ENCODE measurements at places on chromosomes 16 and 17.

DNA sequence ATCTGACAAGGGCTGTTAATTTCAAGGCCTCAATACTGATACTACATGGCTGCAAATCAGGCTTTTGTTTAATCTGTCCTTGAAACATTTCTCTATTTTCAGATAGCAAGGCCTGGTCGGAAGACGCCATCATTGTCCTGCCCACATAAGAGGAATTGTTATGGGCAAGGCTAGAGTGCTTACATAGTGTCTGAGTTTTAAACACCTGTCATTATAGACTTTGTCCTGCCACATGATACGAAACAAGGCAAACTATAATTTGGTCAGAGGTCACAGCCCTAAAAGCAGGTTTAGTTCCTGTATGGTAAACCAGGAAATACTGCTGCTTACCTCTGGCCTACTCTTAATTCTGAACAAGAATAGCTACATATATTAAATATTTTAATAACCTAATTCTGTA, 104.4 kb downstream of the SSH2 start:
- no peak for DNase-seq

DNA sequence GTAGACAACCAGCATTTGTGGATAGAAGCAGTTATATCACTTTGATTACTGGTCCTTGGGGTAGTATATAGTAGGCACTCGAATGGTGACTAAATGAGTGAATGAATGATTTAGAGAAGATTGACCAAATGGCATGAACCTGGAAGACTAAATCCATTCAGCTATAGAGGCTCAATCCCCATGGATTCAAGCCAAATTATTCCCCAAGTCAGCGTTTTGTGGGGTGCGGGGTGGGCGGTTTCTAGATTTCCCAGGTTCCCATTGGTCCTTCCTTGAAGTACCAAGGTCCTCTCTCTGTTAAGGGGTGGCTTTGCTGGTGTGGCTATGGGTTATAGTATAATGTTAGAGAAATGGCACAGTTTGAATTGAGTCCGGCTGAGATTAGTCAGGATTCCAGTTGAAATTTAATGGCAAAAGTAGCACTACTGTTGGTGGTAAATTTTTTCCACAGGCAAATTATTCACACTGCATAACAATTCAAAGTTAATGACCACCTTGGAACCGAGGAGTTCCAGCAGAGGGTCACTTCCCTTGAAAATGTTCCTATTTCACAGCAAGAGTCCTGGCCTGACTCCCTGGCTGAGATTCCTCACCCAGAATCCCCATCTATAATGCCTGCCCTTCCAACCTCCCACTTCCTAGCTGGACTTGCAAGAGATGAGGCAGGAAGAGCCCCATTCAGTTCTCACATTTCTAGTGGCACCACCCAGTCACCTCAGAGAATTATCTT, 27.7 kb downstream of the PCTP start:
- DNase-seq, result no peak

DNA sequence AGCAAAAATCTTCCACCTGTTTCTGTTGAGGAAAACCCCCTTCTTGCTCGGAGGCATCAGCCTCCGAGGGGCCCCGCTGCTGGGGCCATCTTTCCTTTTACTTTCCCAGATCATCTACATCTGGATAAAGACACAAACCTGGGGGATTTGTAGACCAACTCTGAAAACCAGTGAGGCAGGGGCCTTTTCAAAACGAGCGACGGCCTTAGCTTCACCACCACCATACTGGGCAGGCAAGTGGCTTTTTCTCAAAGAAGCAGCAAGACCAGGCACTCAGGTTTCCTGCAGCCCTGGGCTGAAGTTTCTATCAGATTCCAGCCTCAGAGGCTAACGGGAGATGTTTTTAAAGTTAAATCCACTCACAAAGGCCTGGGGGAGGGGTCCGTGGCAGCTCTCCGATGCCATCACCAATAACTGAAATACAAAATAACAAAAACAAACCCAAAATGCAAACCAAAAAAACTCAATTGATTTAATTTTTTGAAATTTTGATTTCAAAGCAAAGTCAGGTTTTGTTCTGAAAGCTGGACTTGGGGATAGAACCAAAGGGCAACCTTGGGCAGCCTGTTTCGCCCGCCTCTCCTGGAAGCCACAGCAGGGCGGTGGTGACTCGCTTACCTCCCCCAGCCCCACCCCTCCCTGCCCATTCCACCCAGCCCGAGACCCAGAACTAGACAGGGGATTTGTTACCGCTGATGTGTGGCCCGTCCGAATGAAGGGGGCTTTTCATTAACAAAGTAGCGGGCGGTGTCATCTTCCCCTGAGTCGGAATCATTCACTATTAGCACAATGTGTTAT, 55.8 kb downstream of the SALL1 start:
- no peak for DNase-seq

- no peak for DNase-seq
These were observed 639.3 kb downstream of the KCNJ2 start for GRCh38 chr17:70808596-70808995.

- DNase-seq, result no peak
These were observed 17.6 kb downstream of the CCDC92B start for GRCh38 chr17:2731807-2732206.

GRCh38 chr17:885971-886571, 93.5 kb downstream of the NXN start:
- DNase-seq, result no peak

DNA sequence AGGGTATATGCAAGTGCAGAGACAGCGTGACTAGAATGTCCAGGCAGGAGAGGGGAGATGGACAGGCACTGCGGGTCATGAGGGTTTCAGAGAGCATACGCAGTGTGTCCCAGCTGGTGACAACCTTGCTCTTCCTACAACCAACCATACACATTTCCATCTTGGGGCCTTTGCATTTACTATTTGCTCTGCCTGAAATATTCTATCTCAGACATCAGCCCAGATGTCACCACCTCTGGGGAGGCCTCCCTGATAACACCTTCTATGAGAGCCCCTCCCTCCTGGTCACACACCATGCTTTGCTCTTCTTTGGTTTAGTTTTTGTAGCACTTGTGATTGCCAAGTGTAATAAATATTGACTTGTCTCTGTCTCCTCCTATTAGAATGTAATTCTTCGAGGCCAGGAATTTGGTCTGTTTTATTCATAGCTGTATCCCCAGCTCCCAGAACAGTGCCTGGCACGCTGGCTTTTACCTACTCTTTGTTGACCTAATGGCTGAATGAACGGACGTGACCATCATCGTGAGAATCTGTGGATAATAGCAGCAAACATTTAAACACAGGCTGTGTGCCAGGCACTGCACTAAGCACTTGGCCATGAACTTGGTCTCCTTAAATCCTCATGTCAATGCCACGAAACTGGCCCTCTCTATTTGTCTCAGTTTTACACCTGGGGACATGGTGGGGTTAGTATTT, 51.9 kb downstream of the PLCG2 start:
- no peak for DNase-seq

- DNase-seq, result no peak
These were observed 101.1 kb downstream of the USP31 start for GRCh38 chr16:23048164-23048563.

GRCh38 chr16:22253272-22253671, 43.9 kb upstream of the POLR3E start:
- no peak for DNase-seq

- DNase-seq, result no peak
These were observed 11.8 kb downstream of the PRCD start for GRCh38 chr17:76551685-76552084.

- no peak for DNase-seq
These were observed 10.0 kb upstream of the HES7 start for GRCh38 chr17:8133941-8134340.
